ENCODE measurements at places on chromosomes 7 and 10.

DNA sequence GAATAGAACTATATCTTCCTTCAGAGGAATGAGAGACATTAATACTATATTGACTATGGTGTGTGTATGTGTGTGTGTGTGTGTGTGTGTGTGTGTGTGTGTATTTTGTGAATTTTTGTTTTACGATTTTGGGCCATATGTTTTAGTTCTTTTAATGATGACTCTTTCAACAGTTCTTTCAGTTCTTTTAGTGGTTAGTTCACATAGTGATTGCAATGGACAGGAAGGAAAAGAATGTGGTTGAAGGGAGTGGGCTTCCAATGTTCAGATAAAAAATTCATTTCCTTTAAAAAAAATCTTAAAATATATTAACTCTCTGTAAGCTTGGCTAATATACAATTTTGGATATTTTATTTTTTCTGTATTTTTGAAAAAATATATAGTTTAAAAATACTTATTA is 315.7 kb upstream of the DGKB start:
- no peak for DNase-seq

DNA sequence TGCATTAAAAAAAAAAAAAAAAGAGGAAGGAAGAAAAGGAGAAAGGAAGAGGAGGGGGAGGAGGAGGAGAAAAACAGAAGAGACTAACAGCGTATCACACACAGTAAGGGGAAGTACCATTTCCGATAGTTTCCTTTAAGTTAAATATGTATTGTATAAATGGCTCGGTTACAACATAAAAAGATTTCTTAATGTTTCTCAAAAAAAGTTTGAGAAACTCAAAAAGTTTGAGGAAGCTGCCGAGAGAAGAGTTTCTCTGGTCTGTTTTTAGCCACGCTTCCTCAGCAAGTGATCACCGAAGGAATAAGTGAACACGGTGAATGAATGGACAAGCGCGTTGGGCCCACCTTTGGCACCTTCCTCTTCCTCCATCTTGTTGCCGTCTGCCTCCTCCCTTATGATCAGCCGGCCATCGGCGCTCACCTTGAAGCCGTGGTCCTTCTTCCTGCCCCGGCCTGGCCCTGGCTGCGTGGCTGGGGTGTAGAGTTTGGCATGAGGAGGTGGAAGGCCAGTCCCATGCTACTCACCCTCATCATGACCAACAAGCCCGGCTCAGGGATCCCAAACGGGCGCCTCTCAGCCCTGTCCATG is 31.3 kb upstream of the FRAT2 start:
- DNase-seq, result no peak

- DNase-seq, result no peak
Observed at GRCh38 chr10:34731213-34731612, 83.9 kb downstream of the PARD3 start.

GRCh38 chr7:110534241-110534931 is 556.5 kb upstream of the LRRN3 start:
- no peak for DNase-seq

DNA sequence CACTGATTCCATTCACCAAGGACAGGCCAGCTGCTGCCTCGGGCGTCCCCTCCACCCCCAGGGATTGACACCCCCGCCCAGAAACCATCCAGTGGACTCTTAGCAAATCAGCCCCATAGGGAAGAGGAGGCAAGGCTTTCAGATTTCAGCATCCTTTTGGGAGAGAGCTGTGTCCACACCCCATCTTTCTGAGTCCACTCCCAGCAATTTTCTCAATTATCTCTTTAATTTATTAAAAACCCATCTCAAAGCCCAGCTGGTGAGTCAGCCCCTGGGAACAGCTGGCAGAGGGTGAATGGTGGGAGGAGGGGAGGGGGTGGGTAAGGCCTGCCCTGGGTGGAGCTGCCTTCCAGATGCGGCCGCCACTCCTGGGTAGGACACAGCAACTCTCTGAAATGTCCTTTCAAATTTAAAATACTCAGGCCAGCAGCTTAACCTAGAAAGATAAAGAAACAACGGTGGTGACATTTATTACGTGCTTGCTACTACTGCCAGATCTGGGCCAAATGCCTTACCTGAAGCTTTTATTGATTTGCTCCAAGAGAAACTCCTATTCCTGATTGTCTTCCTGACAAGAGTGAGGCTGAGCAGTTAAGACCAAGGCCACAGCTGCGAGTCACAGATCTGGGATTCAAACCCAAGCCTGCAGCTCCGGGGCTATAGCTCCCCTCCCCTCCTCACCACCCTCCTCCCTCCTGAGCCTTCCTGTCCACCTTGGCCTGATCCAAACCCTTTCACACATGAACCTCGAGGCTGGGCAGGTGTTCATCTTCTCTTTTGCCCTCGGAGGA is 120.4 kb downstream of the RGS10 start:
- DNase-seq, result no peak

DNA sequence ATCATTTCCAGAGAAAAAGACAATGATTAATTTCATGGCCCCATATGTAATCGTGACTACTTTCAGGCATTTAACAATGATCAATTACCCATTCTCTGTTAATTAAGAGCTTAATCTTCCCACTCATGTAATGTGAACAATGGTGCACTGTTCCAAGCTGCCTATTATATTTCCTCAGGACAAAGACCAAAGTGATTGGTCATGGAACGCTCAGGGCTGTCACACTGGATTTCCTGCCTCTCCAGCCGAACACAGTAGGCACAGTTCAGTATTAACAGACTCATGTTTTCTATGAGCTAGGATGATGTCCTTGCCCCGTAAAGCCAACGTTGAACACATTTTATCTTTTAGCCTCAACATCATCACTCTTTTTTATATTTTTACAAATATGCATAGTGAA is 142.7 kb upstream of the FZD8 start:
- DNase-seq, result no peak

- DNase-seq, result no peak
Observed at GRCh38 chr10:75647675-75648074, 216.3 kb downstream of the LRMDA start.

- DNase-seq, result no peak
Observed at GRCh38 chr7:125465527-125465926, 535.9 kb upstream of the POT1 start.

DNA sequence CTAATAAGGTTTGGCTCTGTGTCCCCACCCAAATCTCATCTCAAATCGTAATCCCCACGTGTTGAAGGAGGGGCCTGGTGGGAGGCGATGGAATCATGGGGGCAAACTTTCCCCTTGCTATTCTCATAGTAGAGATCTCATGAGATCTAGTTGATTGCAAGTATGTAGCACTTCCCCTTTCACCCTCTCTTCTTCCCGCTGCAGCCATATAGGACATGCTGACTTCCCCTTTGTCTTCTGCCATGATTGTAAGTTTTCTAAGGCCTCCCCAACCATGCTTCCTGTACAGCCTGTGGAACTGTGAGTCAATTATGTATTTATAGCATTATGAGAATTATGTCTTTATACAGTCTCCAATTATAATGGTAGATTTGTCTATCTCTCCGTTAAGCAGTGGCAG is 594.5 kb downstream of the ACTR3B start:
- DNase-seq, result no peak

GRCh38 chr10:100747456-100748230 is 2.3 kb downstream of the PAX2 start:
- no peak for DNase-seq

GRCh38 chr7:85829817-85830432 is 643.1 kb upstream of the SEMA3D start:
- no peak for DNase-seq

DNA sequence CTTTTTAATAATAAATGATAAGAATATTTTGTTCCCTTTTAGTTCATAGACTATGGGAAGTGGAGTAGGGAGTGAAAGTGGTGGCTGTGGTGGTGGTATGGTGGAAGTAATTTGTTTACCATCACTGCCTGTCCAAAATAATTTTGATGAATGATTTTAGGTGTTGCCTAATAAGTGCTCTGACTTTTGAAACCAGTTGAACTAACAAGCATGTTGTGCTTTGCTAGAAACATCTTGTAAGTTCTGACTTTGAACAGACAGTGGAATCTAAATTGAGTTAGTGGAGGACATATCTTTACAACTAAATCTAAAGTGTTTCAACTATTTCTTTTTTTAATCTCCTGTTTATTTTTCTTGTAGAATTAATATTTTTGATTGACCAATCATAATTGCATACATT is 49.7 kb downstream of the ZEB1 start:
- DNase-seq, result no peak

DNA sequence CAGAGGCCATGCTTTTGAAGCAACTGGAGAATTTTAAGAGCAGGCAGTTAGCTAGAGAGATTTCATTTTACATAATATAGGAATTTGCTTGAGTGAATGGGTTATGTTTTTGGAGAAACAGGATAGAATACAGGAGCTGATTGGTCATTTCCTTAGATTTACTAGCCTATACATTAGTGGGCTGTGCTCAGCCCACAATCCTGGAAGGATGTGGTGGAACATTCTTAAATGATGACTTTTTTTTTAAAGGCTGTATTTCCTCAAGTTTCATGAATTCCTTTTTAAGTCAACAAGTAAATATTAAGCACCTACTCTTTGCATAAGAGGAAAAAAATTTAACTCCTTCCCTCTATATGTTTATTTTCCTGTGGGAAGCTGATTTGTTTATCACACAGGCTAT is 314.4 kb upstream of the BMPER start:
- DNase-seq, result no peak

DNA sequence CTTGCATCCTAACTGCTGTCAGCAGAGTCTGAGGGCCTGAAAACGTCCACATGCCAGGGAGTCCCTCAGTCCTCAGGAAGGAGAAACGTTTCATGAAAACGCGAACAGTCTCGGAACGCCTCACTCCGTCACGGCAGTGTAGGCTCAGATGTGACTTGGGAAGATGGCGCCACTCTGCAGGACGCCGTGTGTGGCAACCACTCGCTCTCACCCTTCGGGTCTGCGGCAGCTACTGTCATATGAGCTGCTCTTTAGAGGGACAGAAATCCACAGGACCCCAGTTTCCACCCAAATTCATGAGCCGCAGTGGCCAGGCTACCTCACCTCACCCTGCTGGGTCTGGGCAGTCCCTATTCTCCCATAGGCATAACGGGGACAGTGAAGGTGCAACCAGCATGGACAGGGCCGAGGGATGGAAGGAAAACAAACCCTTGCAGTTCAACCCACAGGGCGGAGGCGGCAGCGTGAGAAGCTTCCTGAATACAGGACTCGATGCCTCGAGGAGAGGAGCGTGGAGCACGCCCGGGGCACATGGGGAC is 438.3 kb downstream of the DNAJB6 start:
- DNase-seq, result no peak

DNA sequence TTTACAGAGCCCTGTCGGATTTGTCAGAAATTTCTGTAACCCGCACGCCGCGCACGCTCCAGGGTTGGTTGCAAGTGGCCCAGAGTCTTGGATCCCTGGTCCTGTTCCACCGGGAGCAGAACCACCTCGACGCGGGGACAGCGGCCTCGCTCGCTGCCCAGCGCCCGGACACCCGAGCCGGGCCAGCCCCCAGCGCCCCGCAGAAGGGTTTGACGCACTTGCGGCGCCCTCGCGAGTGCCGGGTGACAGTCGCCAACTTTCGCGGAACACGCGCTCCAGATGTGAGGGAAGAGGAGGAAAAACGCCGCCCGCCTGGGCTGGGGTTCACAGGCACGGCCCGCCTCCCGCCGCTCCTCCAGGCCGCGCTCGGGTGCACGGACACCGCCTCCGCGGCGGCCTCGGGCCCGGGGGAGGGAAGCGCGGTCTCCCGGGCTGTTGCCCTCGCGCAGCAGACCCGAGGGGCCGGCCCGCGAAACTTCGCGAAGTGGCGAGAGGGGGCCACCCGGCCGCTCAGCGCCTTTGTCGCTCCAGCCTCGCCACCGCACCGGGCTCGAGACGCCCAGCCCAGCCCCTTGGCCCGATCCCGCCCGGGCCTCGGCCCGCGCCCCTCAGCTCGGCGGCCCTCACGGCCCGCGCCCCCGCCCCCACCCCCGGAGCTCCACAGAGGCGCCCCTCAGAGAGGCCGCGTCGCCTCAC is 514 bp downstream of the RNF216 start:
- DNase-seq, result peak; percentile 5

GRCh38 chr7:42076870-42077269 is 160.1 kb downstream of the GLI3 start:
- no peak for DNase-seq

GRCh38 chr7:111473449-111474198 is 88.7 kb downstream of the IMMP2L start:
- no peak for DNase-seq

DNA sequence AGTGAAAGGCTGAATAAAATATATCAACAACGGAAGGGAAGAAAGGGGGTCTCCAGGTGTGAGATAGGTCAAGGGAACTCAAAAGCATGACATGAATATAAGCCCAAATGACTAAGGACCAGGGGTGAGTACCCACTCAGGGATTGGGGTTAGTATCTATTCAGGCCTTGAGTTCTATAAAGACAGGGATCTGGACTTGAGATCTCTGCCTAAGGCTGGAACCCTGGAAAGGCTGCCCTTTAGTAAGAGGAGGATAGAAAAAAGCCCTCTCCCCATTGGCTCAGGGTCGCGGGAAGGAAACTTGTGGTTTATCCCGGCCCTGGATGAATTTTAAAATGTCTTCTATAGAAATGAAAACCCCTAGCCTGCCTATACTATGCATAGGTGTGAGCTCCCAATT is 2.4 kb upstream of the ITPRIP start:
- DNase-seq, result no peak

GRCh38 chr7:98870121-98870651 is 372 bp upstream of the TMEM130 start:
- DNase-seq, result peak; percentile 52

- no peak for DNase-seq
Observed at GRCh38 chr10:100909501-100910263, 3.1 kb upstream of the SLF2 start.

DNA sequence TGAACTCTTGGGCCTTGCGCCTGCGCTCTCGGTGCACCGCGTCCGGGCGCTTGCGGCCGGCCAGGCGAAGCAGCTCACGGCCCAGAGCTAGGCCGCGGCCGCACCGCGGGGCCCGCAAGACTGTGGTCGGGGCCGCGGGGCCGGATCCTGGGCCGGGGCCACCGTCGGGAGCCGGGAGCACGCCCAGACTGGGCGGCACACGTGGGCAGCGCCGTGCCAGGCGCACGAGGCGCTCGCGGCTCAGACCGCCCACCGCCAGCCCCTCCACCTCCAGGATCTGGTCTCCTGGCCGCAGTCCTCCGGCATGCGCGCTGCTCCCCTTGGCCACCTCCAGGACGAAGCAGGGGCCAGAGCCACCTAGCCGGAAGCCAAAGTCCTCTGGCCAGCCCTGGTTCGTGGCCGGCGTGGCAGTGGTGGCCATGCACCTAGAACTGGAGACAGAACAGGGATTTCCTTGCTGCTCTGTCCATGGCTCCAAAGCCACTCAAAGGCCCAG is at the start of gene GRID2IP:
Gene GRID2IP, minus strand, starts transcription at position 446 of the 496 bp plus-strand sequence. Its CDS starts 25 bp downstream, at position 421.
- no peak for DNase-seq

- DNase-seq, result no peak
Observed at GRCh38 chr10:89921403-89921802, 220.0 kb downstream of the KIF20B start.

GRCh38 chr10:78199759-78200158 is 166.1 kb downstream of the RPS24 start:
- no peak for DNase-seq

Measured in neuronal stem cell (in vitro differentiated cells).